HFFc6 (cell line): ENCODE measurements at places on chromosomes 4 and X. TPM values are rescaled to one million over a fixed set of nuclear protein-coding genes. Genes with fewer than 3 reads are reported as not detected.

DNA sequence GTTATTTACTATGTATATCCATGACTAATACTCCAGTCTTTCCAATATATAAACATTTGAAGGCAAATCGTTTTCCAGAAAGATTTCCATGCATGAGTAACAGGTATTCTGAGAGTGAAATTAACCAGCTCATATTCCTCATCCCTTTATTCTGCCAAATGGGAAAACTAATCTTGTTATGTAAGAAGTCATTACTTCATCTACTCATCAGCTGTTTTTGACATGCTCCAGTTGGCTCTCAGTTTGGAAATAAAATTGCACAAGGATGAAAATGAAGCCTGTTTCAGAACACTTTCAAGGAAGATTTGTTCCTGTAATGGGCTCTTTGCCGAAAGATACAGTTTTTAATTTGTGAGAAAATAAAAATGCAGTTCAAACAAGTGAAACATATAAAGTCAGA lies 121.9 kb downstream of the KCTD8 start:
- no peak for DNase-seq
- H3K4me3 ChIP-seq = no peak overlapping the region
- no peaks in the 10 kb centered on the region for H3K27me3 ChIP-seq
- H3K4me1 ChIP-seq = no peaks in the 10 kb centered on the region

DNA sequence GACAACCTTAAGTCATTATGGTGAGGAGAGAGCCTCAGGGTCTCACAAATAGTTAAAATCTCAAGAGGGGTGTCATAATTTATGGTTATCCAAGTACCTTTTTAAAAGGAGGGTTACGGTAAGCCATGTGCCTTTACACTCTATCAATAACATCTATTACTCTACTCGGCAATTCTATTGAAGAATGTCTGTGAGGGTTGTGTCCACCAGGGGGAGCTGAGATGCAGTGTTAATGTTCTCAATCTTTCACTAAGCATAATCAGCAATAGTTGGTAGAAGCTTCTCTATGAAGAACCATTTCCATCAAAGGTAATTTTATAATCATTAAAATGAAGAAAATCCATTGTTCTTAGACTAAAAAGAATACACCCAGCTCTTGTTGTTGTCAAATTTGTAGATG lies 457.4 kb downstream of the CENPC start:
- no peaks in the 10 kb centered on the region for H3K4me1 ChIP-seq
- H3K4me3 ChIP-seq = no peak overlapping the region
- no peak overlapping the region for H3K27ac ChIP-seq
- H3K36me3 ChIP-seq = no peaks in the 10 kb centered on the region
- 0 out of 2 replicates have a peak, but pooled peaks cover 2% of the 10 kb centered on the region for H3K27me3 ChIP-seq

The CDS1 gene
- 0.05 to 0.10 TPM in 2 of 3 replicates, not detected in the other for total RNA-seq

- no peak for DNase-seq
- H3K4me1 ChIP-seq = peaks cover 51% of the 10 kb centered on the region
Measured at GRCh38 chr4:119053245-119053644, 82.4 kb upstream of the MYOZ2 start.

The CSAG1 gene
- not detected in 3 replicates for total RNA-seq

The ZNF674 gene
- total RNA-seq = 4.1 to 5.2 TPM (median 5.0 TPM) in 3 replicates
